ENCODE measurements at places on chromosomes 4 and X. TPM values are rescaled to one million over a fixed set of nuclear protein-coding genes. Genes with fewer than 3 reads are reported as not detected.
A peak's percentile ranks its signal among the peaks of the same experiment; 100 is the strongest.

Gene GPRIN3
- 3.0 TPM for polyA plus RNA-seq

Gene TRIM60
- polyA plus RNA-seq: not detected

Gene SOWAHB
- 0.05 TPM for polyA plus RNA-seq

Gene TAF9B
- 28.0 TPM for polyA plus RNA-seq

Gene F9
- not detected for polyA plus RNA-seq

Gene TMEM35A
- 1.6 TPM for polyA plus RNA-seq

GRCh38 chr4:30866907-30867306, 146.7 kb downstream of the PCDH7 start:
- no peak for DNase-seq

GRCh38 chrX:71178908-71179307, 34.3 kb downstream of the NLGN3 start:
- no peak for DNase-seq

GRCh38 chr4:19478791-19479190, 772.9 kb upstream of the SLIT2 start:
- DNase-seq: no peak

- no peak for DNase-seq
Observed at GRCh38 chr4:48967631-48968030, 18.4 kb upstream of the CWH43 start.

GRCh38 chrX:110531873-110532580, 173.4 kb downstream of the RTL9 start:
- peak; percentile 81 for DNase-seq

DNA sequence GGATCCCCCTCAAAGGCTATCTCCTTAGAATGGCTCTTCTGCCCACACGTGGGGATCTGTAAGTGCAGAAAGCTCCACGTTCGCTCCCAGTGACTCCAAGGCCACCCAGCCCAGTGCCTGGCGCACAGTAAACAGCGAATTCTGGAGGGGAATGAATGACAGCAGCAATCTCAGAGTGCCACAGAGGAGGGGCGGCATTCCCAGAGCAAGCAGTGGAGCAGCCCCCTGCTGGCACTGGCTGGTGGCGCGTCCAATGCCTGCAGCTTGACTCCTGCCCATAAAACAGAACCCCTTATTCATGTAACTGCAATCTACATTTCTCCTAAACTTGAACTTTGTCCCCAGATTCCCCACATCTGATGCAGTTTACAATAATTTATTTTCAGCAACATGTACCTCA, 6.9 kb upstream of the HELT start:
- DNase-seq: no peak

GRCh38 chr4:8904041-8904501, 32.4 kb upstream of the HMX1 start:
- no peak for DNase-seq

- DNase-seq: no peak
Observed at GRCh38 chr4:173506597-173507211, 23.3 kb downstream of the HAND2 start.

- no peak for DNase-seq
Observed at GRCh38 chr4:72505314-72505744, 63.7 kb downstream of the ADAMTS3 start.
